ENCODE measurements at places on chromosomes 6 and 20.

GRCh38 chr6:9620263-9620662 lies 794.6 kb downstream of the TFAP2A start:
- DNase-seq: no peak

DNA sequence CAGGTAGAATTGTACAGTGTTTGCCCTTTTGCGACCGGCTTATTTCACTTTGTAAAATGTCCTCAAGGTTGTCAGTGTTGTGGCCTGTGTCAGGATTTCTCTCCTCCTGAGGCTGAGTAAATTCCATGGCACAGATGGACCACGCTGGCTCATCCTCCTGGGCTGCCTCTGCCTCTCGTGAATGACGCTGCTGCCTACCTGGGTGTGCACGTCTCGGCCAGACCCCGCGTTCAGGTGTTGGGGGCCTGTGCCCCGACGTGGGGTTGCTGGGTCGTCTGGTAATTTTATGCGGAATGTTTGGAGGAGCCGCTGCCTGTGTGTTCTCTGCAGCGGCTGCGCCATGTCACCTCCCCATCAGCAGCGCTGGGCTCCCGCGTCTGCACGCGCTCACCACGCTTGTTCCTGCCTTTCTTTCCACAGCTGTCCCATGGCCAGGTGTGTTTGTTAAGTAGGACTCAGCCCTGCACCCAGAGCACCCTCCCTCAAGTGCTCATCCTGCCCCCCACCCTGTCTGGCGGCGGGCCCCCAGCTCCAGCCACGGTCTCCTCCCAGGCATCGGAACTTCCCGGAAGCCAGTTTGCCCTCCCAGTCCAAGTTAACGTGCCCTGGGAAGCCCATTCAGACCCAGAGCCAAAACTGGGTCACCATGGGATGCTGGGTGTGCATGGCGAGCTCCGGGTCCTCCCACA lies 36.1 kb upstream of the CHRNA4 start:
- DNase-seq: no peak

- DNase-seq: no peak
Observed at GRCh38 chr6:43665376-43665775, 20.5 kb downstream of the RSPH9 start.

DNA sequence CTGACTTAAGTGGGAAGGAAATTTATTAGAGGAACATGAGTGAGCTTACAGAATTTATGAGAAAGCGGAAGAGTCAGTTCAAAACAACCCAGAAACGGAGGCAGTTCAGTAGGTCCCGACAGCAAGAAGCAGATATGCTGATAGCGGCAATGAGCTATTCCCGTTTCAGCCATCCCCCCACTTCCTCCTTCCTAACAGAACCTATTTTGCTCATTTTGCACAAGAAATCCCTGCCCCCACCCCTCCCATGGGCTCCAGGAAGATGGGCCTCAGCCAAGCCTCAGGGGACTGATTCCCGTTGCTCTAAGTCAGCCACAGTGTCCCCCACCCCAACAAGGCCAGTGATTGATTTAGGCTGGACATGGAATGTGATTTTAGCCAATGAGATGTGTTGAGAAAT lies 157.5 kb downstream of the CEBPB start:
- no peak for DNase-seq

DNA sequence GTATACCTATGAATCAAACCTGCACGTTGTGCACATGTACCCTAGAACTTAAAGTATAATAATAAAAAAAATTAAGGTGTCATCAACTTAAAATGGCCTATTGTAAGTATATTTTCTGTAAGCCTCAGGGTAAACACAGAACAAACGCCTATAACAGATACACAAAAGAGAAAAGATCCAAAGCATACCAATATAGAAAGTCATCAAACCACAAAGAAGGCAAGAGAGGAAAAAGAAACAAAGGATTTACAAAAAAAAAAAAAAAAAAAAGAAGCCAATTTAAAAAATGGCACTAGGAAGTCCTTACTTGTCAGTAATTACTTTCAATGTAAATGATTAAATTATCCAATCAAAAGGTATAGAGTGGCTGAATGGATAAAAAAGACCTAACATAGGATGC lies 24.6 kb upstream of the ASF1A start:
- DNase-seq: no peak

DNA sequence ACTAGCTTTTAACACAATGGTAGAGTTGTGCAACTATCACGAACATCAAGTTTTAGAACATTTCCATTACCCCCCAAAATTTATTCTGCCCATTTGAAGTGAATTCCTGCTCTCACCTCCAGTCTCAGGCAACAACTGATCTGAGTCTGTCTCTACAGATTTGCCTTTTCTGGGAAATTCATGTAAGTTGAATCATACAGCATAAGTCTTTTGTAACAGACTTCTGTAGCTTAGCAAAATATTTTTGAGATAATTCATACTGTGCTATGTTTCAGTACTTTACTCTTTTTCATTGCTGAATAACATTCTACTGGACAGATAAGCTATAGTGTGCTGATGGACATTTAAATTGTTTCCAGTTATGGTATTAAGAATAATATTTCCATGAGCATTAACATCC lies 447.3 kb upstream of the GJE1 start:
- no peak for DNase-seq

DNA sequence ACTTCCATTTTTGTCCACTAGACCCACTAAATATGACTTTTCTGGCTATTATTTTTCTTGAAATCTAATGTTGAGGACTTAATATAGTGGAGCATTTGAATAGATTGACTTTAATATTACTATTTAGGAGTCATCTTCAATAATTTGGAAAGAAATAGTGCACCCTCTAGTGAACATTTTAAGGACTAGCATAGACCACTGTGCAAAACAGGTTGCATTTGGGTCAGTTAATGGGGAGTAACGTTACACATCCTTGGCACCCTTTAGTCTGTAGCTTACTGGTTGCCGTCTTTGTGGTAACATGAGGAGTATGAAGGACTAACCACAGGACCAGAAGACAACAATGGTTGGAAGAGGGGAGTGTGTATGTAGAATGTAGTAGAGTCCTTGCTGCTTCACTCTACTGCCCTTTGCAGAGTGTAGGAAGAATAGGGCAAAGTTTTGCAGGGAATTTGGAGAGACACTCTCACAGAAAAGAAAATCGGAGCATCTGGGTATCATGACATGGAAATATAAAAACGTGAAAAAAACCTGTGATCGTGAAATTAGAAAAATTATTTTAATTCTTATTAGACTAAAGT lies 25.2 kb downstream of the RFPL4B start:
- DNase-seq: no peak

- no peak for DNase-seq
Observed at GRCh38 chr6:31467151-31467550, 30.8 kb upstream of the MICB start.

DNA sequence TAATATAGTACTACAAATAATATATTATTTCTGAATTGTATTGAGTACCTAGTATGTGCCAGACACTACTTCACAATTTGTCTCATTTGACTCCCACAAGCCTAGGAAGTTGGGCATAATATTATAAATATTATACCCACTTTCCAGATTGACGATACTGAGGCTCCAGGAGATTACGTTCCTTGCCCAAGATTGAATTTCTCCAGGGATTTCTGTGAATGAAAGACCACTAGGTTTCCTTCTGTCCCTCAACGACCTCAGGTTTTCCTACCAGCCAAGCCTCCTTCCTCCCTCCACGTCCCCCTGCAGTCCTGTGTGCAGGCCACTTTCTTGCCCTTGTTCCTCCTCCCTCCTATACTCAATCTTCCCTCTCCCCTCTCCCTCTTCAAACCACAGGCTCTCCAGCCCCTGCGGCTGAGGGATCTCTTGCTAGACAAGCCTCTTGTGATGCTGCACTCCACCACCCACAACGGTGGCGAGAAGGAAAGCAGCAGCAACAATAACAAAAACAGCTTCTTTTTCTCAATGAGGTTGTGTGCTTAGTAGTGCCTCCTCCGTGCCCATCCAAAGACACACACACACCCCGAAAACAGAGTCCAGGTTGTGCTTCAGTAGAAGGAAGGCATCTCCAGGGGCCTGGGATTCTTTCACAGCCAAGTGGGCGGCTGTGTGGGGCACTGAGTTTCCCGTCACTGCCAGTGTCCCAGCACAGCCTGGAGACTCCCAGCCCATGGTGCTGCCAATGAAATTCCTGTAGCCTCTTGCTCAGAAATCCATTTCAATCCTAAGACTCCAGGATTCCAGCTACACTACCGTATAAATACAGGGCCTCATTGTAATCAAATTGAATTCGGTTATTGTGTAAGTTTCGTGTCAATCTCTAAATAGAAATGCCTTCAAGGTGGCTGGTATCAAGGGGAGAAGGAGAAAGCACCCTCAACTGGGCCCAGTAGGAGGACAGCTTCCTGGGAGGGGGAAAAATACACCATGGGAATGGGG lies 94.4 kb downstream of the NCR2 start:
- DNase-seq: no peak

- no peak for DNase-seq
Observed at GRCh38 chr6:87115402-87116135, 20.7 kb upstream of the CGA start.

DNA sequence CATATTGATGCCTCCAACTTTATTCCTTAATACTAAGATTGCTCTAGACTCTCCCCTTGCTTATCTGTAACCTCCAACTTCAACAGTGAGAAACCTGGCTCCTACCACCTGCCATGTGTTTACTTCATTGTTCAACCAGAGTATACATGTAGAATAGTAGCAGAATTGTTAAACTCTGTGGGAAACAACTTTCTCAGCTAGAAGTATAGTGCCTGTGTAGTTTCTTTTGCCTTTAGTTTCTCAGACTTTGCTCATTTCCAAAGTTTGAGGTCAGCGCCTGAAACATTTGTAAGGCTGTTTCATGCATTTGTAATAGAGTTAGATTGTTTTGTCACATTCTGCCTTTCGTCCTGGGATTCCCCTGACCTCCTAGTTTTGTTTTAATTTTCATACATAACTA lies 34.9 kb upstream of the HECA start:
- DNase-seq: no peak

DNA sequence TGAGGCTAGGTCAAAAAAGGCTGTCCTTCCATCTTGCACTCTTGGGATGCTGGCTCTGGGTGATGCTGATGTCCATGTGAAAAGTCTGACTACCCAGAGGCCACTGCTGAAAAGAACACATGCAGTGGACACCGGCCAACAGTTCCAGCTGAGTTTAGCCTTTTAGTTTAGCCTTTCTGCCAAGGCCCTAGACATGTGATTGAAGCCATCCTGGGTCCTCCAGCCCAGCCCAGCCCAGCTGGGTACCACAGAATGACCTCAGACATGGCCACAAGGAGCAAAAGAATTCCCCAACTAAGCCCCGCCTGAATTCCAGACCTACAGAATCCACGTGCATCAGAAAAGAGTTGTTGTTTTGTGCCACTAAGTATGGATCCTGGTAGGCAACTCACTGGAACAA lies 17.4 kb downstream of the PIGT start:
- DNase-seq: no peak

DNA sequence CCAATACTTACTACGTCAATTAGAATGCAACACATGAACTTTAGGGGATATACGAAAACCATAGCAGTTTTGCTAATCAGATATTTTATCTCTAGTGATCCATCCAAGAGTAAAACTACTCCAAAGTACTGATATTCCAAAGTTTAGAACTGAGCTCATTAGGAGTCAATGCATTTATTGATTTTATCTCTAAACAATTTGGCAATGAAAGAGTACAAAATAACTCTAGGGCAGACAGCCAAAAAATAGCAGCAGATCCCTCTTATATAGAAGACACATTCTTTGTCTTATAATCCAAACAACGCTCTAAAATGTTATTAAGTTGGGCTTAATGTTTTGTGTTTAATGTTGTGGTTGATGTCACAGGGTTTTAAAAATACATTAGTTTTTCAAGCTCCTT lies 923.9 kb upstream of the MAN1A1 start:
- DNase-seq: no peak

- DNase-seq: no peak
Observed at GRCh38 chr6:87146363-87146762, 9.0 kb upstream of the ZNF292 start.

DNA sequence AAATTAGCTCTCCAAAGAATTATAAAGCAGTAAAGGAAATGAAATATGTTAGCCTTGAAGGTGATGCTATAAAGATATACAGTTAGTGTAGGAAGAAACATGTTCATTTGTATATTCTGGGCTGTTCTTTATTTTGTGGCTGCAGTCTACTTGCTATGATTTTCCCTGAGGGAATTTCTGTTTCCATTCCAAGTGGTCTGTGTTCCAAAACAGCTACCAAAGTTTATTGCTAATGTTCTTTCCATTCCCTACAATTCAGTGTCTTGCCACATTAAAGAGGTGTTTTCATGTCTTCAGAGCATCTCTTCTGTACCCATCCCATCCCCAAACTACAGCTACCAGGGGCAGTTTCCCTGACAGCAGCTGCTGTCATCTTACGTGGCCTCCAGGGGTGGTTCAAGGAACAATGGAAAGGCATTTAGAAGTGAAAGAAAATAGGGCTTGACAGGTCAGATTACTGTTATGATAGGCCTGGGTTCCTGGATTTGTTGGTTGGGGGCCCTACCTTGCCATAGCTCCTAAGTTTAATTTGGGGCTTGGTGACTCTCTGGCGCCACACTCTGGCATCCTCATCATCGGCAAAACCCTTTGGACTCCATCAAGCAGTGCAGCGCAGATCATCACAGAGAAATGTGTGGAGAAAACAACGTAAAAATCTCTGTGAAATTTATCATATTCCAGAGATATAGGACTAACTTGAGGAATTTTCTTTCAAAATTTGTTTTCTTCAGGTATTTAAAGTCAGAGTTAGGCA lies 33.8 kb upstream of the AIG1 start:
- DNase-seq: no peak

- DNase-seq: no peak
Observed at GRCh38 chr6:137303441-137303840, 84.3 kb upstream of the IFNGR1 start.

GRCh38 chr6:22028403-22029090 lies 268.3 kb downstream of the PRL start:
- DNase-seq: no peak

- no peak for DNase-seq
Observed at GRCh38 chr6:90350689-90351554, 54.3 kb upstream of the BACH2 start.

GRCh38 chr6:132685009-132685408 lies 26.0 kb upstream of the TAAR1 start:
- DNase-seq: no peak

- DNase-seq: no peak
Observed at GRCh38 chr20:51910321-51911050, 108.2 kb upstream of the SALL4 start.

- DNase-seq: no peak
Observed at GRCh38 chr20:57392512-57393271, 1.5 kb downstream of the RBM38 start.

GRCh38 chr20:312067-312466 lies 13.3 kb upstream of the SOX12 start:
- no peak for DNase-seq

Measured in NCI-H187 treated with DMSO at 0.1 percent for 48 hours (cell line).